ENCODE measurements at places on chromosomes 1 and 21. TPM values are rescaled to one million over a fixed set of nuclear protein-coding genes. Genes with fewer than 3 reads are reported as not detected.

DNA sequence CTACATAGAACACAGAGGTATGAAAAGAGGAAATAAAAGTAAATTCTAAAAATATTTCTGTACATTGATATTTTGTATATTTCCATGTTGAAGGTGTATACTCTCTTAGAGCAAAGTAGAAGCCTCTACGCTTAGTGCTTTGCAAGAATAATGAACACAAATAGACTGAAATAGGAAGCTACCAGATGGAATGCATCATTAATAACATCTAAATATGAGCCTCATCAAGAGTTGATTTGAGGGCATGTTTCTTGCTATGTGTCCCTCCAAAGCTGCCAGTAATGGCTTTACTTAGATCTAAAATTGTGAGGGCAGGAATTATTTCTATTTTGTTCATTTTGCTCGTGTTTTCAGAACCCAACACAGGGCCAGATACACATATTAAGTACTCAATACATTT, 94.4 kb downstream of the KCNT2 start:
- DNase-seq: no peak

DNA sequence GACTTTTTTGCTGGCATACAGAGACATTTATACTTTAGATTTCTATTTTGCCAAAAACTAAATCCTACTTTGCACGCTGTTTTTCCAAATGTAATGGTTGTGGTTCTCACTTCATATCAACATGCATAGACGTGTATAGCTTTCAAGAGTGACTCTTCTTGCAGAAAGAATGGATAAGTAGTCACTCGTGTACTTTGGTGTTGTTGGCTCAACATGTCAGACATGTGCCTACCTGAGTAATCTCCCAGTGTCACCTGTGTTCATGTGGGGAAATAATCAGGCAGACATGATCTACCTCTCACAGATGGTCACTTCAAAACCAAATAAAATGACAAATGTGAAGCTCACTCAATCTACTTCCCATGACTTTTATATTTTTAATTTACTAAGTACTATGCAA, 73.1 kb downstream of the GPR88 start:
- DNase-seq: no peak

GRCh38 chr1:46690931-46691421, 19.3 kb downstream of the TEX38 start:
- DNase-seq: no peak

DNA sequence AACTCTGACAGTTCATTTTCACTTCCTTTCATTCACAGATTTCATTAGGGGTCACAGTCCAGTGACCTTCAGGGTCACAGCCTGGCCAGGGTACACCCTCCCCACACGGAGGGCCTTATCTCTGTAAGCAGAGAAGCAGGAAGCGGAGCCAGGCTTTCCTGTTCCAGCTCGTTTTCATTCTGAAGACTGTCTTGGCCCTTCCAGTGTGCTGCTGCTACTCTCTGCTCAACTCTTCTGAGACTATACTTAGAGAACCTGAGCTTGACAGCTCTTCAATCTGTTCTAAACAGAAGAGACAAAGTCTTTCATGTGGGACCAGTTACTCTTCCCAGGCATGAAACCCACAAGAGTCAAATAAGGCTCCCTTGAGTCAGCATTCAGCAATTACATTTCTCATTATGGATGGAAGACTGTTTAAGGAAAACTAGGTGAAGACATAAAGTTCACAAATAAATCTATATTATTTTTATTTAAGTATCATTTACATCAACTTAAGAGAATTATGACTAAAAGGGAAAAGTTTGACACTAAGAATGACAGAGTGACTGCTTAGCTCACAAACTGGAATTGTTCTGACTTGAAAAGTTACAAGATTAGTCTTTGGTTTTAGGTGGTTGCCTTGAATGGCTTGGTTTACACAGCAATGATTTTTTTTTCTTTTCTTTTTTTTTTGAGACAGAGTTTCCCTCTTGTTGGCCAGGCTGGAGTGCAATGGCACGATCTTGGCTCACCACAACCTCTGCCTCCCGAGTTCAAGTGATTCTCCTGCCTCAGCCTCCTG, 4.8 kb upstream of the TDRD10 start:
- DNase-seq: no peak

- DNase-seq: no peak
Measured at GRCh38 chr1:228465571-228466146, 21.5 kb upstream of the RNF187 start.

DNA sequence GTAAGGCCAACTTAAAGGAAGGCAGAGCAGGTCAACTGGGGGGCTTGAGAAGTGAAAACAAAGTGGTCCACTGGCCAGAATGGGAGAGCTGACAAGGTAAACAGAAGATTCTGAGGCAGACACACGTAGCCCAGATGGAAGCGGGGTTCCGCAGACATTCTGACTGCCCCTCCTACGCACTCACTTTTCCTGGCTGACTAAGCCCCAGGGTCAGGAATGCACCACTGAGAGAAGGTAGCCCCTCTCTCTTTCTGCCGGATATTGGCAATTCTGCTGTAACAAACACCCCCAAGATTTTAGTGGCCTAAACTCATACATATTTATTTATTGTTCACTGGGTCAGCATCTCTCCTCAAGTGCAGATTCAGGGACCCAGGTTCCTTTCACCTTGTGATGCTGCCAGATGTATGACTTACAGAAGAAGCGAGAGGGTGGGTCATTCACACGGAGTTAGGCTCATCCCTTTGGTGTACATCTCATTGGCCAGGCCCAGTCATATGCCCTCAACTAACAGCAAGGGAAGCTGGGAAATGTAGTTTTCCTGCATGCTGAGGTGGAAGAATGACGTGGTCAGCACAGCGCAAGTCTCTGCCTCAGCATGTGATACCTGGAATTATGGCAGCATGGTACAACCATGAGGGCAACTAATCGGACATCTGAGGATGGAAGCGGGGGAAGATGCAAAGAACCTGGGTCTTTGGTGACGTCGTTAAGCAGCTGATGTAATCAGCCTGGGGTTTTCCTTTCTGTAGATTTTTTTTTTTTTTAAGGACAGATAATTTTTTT, 43.4 kb upstream of the MRPS6 start:
- peak; percentile 50 for DNase-seq

- no peak for DNase-seq
Measured at GRCh38 chr21:41580758-41581554, 73.0 kb upstream of the TMPRSS2 start.

GRCh38 chr1:10173582-10173981, 36.8 kb upstream of the KIF1B start:
- DNase-seq: no peak

DNA sequence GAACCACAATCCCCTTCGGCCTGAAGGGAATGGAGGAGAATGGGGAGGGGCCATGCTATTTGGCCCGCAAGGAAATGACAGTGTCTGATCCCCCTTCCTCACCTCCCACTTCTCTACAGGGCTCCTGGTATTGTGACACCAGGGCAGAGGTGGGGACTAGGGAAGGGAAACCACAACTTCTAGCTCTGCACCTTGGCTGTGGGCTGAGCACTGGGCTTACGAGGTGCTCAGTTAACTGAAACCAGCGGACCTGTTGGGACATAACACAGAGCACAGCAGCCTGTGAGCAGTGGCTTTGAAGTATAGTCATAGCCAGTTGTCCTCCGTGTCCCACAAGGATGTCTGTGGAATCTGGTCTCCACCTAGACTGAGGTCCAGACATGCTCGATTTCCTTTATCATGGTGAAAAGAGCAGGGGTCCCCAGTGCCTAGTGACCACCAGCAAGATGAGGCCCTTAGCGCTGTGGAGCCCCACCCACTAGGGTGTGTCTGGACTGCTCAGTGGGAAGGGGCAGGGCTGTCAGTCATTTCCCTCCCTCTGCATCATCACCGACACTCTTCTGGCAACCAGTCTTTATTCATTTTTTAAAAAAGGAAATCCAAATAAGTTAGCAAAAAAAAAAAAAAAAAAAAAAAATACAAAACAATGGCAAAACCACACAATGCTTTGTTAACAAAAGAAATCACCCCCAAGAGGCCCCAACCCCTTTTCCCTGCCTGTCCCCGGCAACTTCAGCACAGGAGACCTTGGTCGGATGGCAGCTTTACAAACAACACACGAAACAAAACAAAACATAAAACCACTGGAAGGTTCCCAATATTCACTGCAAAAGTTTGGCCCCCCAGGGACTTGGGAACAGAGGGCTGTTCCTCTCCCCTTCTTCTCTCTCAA, 3.0 kb downstream of the MYOG start:
- no peak for DNase-seq

DNA sequence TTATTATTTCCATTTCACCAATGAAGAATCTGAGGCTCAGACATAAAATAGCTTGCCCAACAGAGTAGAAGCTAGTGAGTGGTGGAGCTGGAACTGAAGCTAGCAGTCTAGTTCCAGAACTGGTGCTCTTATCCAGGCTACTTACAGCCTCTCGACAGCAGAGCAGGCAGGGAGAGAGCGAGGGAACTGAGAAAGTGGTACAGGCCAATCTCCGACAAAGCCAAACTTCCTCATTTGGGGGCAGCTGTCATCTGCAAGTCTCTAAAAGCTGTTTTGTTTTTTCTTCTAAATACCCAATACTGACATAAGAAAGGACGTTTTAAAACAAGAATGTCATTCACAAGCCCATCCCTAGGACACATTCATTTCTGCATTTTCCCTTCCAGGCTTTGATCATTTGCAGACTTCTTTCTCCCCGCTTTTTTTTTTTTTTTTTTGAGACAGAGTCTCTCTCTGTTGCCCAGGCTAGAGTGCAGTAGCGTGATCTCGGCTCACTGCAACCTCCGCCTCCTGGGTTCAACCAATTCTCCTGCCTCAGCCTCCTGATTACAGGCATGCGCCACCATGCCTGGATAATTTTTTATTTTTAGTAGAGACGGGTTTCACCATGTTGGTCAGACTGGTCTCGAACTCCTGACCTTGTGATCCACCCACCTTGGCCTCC, 20.0 kb downstream of the YIPF1 start:
- DNase-seq: no peak

GRCh38 chr1:203075236-203076030, 10.4 kb downstream of the MYOG start:
- no peak for DNase-seq

GRCh38 chr1:230076121-230076520, 9.1 kb downstream of the GALNT2 start:
- no peak for DNase-seq

DNA sequence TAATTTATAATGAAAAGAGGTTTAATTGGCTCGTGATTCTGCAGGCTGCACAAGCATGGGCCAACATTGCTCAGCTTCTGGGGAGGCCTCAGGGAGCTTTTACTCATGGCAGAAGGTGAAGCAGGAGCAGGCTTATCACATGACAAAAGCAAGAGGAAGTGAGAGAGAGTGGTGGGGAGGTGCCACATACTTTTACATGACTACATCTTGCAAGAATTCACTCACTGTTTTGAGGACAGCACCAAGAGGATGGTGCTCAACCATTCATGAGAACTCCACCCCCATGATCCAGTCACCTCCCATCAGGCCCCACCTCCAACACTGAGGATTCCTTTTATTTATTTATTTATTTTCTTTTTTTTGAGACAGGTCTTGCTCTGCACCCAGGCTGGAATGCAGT, 5.5 kb upstream of the PLEKHM2 start:
- no peak for DNase-seq

- no peak for DNase-seq
Measured at GRCh38 chr1:154975409-154976059, 1.1 kb downstream of the CKS1B start.

MATN1 gene
- 0.31 TPM for total RNA-seq

SHISAL2A gene
- total RNA-seq: not detected

UCHL5 gene
- 53.0 TPM for total RNA-seq

MTARC1 gene
- total RNA-seq: 9.4 TPM

LRRC3 gene
- total RNA-seq: 4.8 TPM

XKR8 gene
- 3.4 TPM for total RNA-seq

RAB25 gene
- total RNA-seq: not detected

NEGR1 gene
- total RNA-seq: 40.9 TPM
